ENCODE measurements at places on chromosomes 11 and 22.

- ATAC-seq = no peak
Observed at GRCh38 chr22:29734838-29735237, 15.0 kb downstream of the CABP7 start.

DNA sequence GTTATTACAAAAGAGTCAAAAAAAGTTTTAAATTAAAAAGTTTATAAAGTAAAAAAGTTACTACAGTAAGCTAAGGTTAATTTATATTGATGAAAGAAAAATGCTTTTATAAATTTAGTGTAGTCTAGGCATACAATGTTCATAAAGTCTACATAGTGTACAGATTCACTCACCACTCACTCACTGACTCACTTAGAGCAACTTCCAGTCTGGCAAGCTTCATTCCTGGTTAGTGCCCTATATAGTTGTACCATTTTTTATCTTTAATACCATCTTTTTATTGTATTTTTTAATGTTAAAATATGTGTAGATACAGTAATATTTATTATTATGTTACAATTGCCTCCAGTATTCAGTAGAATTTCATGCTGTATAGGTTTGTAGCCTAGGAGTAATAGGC, 2.6 kb upstream of the MMP10 start:
- no peak for ATAC-seq

GRCh38 chr11:94519478-94520084, 7.3 kb downstream of the C11orf97 start:
- ATAC-seq = no peak

DNA sequence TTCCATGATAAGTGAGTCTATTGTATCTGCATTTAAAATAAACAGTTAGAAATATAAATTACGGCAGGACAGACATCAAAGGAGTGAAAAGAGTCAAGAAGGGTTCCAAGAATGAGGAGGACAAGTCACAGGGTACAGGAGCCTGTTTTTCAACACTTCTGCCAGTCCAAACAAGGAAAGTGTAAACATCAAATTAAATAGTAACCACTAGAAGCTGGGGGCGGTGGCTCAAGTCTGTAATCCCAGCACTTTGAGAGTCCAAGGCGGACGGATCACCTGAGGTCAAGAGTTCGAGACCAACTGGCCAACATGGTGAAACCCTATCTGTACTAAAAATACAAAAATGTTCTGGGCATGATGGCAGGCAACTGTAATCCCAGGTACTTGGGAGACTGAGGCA, 219.6 kb downstream of the LUZP2 start:
- ATAC-seq = no peak

DNA sequence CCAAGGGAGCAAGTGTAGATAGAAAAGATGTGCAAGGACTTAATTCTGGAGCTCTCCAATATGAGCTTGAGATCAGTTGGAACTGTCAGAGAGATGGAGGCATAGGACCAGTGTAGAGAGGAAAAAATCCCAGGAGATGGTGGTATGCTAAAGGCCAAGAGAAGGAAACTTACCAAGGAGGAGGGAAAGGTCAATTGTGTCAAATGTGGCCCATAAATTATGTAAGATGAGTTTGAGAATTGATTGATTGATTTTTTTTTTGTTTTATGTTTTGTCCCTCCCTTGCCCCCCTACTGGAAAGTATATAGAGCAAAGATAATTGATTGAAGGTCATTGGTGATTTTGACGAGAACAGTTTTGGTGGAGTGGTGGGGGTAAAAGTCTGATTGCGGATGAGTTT, 2.8 kb upstream of the USP2 start:
- ATAC-seq = no peak

DNA sequence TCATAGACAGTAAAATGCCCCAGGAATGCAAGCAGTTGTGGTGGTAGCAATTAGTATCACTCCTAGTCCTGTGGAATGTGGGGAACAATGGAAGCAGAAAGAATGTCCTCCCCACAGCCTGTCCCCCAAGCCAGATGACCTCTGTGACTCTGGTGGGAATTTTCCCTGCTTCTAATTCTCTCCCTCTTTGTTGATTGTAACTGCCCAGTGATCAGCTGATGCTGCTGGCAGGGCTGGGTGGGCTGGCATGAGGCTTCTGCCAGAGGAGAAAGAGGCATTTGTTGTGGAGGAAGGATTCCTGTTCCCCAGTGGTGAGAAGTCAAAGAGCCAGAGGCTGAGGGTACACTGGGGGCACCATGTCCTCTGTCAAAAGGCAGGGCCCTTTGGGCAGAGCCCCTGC, 116.7 kb upstream of the NCAM1 start:
- ATAC-seq = no peak

DNA sequence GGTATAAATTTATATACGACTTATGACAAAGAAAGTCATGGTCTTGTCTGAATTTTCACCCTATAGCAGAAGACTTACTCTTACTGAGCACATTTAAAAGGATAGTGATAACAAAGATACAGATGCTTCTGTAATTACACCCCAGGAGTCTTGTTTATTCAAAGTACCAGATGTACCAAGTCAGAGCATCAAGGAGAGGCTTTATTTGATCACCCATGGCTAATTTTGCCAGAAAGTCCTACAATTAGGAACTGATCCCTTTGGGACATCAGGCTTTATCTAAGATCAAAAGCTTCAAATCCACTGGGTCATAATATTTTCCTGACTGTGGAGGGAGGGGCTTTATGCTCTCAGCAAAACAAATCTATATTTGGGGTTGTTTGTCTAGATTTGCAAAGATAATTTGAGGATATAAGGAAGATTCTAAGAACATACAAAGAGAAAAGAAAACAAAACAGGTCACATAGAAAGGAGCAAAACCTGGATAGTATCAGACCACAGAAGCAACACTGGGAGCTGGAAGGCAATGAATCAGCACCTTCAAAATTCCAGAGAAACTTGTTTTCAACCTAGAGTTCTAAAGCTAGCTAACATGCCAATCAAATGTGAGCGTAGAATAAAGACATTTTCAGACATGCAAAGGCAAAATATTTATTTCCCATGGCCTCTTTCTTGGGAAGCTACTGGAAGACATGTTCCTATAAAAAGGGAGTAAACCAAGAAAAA, 124.8 kb upstream of the CSNK2A3 start:
- ATAC-seq = no peak

DNA sequence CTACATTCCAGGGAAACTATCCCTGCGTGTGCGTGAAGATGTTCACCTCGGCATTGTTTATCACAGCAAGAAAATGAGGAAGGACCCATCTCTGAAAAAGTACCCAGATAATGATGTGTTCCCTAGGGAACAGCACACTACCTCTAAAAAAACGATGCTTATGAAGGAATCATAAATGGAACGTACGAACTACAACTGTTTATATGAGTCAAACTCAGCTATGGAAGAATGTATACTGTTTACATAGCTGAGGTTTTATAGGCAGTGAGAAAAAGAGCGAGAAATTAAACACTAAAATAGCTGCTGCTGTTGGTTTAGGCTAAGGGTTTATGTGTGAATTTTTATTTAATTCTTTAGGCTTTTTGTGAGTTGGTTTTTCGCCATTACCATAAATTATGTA, 48.9 kb downstream of the APOL1 start:
- ATAC-seq = peak; percentile 67

DNA sequence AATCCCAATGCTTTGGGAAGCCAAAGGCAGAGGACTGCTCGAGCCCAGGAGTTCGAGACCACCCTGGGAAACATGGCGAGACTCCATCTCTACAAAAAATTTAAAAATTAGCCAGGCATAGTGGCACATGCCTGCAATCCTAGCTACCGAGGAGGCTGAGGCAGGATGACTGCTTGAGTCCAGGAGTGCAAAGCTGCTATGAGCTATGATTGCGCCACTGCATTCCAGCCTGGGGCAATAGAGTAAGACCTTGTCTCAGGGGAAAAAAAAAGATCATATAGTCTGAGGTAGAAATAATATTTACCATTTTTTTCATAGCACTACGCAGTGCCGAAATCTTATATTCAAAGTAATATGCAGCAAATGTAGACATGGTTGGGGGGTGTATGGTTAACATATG, 47.8 kb downstream of the MRTFA start:
- no peak for ATAC-seq

- ATAC-seq = no peak
Observed at GRCh38 chr11:69664901-69665300, 10.3 kb downstream of the LTO1 start.

GRCh38 chr11:57460022-57460757, at the start of gene RTN4RL2:
TSS of gene RTN4RL2 (plus strand) at chr11:57460528. CDS start at chr11:57460866, 338 bp downstream.
- peak; percentile 18 for ATAC-seq

GRCh38 chr11:12695873-12696272, 21.7 kb downstream of the TEAD1 start:
- no peak for ATAC-seq

GRCh38 chr11:32549611-32550187, 33.9 kb upstream of the EIF3M start:
- ATAC-seq = no peak

GRCh38 chr11:116895048-116895757, 57.8 kb upstream of the APOA1 start:
- no peak for ATAC-seq

DNA sequence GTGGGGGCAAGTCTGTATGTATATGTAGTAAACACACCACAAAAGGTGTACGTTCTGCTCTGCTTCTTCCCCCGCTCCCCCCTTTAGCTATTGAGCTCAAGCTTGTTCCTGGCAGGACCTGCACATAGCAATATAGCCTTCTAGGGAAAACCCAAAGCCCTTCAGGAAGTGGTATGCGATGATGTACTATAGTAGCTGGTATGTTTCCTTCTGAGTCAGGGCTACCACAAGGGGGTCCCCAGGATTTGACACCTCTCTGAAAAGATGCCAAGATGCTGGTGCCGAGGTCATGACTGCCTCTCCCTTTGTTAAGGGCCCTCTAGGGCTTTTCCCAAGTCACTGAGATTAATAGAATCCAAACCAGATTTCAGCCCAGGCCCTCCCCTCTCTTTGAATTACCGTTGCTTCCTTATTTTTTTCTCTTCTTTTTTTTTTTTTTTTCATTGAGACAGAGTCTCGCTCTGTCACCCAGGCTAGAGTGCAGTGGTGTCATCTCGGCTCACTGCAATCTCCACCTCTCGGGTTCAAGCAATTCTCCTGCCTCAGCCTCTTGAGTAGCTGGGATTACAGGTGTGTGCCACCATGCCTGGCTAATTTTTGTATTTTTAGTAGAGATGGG, 268.4 kb downstream of the ETS1 start:
- no peak for ATAC-seq

DNA sequence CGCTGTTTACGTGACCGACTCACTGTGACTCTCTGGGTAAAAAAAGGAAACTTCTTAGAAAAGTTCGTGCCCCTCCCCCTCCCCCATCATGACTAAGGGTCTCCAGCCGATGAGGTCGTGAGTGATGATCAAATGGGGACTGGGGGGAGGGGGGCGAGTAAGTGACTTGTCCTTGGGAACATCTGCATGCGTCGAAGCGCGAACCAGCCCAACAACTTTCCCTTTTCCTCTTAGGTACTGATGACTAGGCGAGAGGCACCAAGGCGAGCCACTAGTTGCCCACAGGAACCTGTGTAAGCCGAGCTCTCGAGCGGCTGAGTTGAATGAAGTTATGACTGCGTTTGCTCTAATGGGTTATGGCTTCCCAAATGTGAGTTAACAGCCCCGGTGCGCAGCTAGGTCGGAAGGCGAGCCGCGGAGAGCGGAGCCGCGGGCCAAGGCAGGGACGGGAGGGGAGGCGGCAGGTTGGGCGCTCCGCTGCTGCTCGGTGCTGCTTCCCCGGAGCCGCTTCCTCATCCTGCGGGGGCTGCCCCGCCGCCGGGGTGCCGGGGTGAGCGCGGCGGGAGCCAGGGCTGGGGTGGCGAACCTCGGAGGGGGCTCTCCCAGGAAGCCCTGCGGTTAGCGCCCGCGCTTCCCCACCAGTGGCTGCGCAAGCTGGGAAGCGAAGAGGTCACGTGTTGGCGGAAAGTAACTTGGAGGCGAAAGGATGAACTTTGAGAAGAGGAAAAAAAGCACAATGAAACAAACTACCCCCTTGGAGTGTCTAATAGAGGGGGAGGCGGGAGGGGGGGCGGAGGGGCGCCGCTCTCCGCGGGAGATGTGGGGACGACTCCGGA, 22.1 kb upstream of the BDNF start:
- ATAC-seq = no peak

DNA sequence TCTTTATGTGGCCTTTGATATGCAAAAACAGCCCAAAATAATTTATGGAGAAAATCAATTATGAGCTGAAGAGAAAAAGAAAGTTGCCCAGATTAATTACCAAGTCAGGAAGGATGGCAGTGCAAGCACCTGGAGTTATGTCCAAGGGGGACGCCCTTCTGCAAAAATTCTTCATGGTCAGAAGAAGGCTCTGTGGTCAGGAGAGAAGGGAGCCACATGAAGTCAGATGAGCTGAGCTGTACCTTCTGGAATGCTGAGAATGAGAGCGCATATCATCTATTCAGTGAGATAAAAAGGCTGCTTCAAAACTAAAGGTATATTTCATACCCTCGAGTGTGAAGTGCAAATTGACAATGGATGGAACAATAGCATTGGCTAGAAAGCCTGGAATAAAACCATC, 607.4 kb downstream of the NTM start:
- ATAC-seq = no peak

All from gastroesophageal sphincter (tissue), 4 donors.